ENCODE measurements at places on chromosomes 11 and 22.
A peak's percentile ranks its signal among the peaks of the same experiment; 100 is the strongest.

GRCh38 chr11:10494636-10495463, 39.8 kb downstream of the AMPD3 start:
- no peak for DNase-seq

DNA sequence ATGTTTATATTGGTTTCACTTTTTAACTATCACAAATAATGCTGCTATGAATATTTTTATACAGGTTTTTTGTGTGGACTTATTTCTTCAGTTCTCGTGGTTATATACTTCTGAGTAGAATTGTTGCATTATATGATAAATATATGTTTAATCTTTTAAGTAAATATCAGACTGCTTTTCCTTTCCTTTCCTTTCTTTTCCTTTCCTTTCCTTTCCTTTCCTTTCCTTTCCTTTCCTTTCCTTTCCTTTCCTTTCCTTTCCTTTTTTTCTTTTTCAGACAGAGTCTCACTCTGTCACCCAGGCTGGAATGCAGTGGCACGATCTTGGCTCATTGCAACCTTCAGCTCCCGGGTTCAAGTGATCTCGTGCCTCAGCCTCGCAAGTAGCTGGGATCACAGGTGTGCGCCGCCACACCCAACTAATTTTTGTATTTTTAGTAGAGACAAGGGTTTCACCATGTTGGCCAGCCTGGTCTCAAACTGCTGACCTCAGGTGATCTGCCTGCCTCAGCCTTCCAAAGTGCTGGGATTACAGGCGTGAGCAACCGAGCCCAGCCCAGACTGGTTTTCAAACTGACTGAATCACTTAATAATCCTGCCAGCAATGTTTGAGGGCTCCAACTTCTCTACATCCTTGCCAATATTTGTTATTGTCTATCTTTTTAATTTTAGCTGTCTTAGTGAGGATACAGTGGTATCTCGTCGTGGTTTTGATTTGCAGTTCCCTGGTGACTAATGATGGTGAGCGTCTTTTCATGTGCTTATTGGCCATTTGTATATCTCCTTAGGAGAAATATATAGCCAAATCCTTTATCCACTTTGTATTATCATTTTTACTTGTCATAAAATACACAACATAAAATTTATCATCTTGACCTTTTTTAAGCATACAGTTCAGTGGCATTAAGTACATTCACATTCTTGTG, 21.9 kb downstream of the HTR3B start:
- DNase-seq: no peak

GRCh38 chr11:44854741-44855492, 95.8 kb downstream of the TP53I11 start:
- DNase-seq: no peak

- no peak for DNase-seq
Observed at GRCh38 chr11:71324788-71325417, 72.5 kb upstream of the SHANK2 start.

DNA sequence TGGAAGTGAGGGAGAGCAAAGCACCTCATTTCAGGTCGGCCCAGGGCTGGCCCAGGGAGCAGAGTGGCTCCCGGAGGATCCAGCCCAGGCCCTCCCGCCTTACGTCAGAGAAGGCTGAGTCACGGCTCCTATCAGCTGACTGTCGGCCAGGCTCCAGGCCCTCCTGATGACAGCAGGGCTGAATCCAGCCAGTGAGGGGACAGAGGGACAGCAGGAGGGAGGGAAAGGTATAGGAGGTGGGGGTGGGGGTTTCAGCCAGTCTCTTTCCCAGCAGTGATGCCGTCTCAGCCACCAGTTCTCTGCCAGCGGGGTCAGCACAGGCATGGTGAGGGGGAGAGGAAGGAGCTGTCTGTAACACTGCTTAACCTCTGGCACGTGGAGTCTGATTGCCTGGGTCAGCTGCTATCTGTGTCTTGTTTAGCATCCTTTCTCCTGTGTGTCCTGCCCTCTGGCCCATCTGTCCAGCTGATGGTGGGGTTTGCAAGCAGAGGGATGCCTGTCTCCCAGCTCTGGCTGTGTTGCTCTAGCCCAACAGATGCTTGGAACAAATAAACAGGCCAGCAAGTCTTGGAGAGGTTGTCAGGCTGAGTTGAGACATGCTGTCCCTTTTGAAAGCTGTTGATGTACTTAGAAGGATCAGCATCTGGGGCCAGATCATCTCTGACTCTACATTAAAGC, 74.0 kb downstream of the ADAMTS15 start:
- peak; percentile 69 for DNase-seq

DNA sequence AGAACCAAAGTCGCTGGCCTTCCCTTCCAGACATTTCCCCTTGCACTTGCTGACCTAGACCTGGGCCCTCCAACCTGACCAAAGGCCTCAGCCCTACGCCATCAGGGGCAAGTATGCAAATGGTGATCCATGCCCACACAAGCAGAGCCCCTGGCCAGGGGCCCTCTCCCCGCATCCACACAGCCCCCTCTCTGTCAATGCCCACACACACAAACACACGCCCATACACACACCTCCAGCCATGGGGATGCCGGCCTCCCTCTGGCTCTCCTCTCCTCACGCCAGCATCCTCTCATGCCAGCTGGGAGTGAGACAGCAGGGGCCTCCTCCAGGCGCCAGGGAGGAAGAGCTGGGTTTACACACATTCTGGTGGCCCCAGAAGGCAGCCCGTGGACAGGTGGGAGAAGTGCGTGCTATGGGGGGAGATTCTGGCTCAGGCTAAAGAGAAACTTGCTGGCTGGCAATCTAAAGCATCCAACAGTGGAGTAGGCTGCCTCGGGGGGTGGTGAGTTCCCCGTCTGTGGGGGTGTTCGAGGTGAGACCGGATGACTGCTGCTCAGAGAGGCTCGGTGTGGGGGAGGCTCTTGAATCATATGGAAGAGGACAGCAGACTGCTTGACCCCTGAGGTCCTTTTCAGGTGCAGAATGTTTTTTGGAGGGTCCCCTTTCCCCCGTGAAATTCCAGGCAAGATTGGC, 4.8 kb downstream of the NRXN2 start:
- DNase-seq: no peak
